Endothelial cell of umbilical vein (primary cell): ENCODE measurements at places on chromosomes 11 and 22. TPM values are rescaled to one million over a fixed set of nuclear protein-coding genes. Genes with fewer than 3 reads are reported as not detected.

OR8D4 gene
- total RNA-seq, result not detected in 2 replicates

OR6T1 gene
- not detected in 2 replicates for total RNA-seq

APOL4 gene
- 0.97 and 2.6 TPM in 2 replicates for total RNA-seq

CASP5 gene
- not detected in 2 replicates for total RNA-seq

TRPC6 gene
- not detected in 2 replicates for total RNA-seq

TRIM48 gene
- total RNA-seq, result not detected in 2 replicates

C11orf97 gene
- not detected in 2 replicates for total RNA-seq

RAB39A gene
- total RNA-seq, result not detected in 2 replicates

JAML gene
- total RNA-seq, result 0.35 and 0.39 TPM in 2 replicates

C1QTNF5 gene
- total RNA-seq, result 126 and 130 TPM in 2 replicates

TMPRSS4 gene
- not detected in 2 replicates for total RNA-seq

LMNTD2 gene
- 1.8 and 2.1 TPM in 2 replicates for total RNA-seq

WNT11 gene
- total RNA-seq, result not detected in 2 replicates

C22orf31 gene
- not detected in 2 replicates for total RNA-seq

TRPM5 gene
- total RNA-seq, result not detected in 2 replicates

PNPLA3 gene
- 12.1 and 12.3 TPM in 2 replicates for total RNA-seq

FJX1 gene
- 23.7 and 26.6 TPM in 2 replicates for total RNA-seq

OR5AP2 gene
- total RNA-seq, result not detected in 2 replicates

FOXRED1 gene
- total RNA-seq, result 31.0 and 33.5 TPM in 2 replicates

MS4A6E gene
- total RNA-seq, result not detected in 2 replicates

CTNND1 gene
- 268 and 285 TPM in 2 replicates for total RNA-seq
